Uterus (tissue), 4 donors: ENCODE measurements at places on chromosomes 12 and 14.
A peak's percentile ranks its signal among the peaks of the same experiment; 100 is the strongest.

DNA sequence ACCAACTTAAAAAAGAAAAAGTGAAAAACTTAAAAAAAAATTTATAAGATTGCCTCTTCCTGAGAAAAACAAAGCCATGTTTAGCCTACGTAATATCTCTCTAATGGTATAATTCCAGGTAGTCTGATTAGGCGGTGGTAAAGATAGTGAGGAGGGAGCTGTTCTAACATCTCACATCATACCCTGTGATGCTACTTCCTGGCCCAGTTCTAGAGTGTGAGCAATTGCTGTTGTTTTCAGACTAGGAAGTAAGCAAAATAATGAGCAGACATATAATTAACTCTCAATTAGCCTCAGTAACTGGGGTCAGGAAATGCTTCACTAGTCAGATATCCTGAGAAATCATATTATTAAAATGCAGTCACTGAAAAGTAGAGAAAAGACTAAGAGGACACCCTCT lies 113.9 kb downstream of the PHLDA1 start:
- H3K4me1 ChIP-seq: no peaks in the 10 kb centered on the region
- no peak for DNase-seq
- H3K27me3 ChIP-seq: no peaks in the 10 kb centered on the region
- H3K27ac ChIP-seq: no peak overlapping the region
- no peaks in the 10 kb centered on the region for H3K36me3 ChIP-seq

DNA sequence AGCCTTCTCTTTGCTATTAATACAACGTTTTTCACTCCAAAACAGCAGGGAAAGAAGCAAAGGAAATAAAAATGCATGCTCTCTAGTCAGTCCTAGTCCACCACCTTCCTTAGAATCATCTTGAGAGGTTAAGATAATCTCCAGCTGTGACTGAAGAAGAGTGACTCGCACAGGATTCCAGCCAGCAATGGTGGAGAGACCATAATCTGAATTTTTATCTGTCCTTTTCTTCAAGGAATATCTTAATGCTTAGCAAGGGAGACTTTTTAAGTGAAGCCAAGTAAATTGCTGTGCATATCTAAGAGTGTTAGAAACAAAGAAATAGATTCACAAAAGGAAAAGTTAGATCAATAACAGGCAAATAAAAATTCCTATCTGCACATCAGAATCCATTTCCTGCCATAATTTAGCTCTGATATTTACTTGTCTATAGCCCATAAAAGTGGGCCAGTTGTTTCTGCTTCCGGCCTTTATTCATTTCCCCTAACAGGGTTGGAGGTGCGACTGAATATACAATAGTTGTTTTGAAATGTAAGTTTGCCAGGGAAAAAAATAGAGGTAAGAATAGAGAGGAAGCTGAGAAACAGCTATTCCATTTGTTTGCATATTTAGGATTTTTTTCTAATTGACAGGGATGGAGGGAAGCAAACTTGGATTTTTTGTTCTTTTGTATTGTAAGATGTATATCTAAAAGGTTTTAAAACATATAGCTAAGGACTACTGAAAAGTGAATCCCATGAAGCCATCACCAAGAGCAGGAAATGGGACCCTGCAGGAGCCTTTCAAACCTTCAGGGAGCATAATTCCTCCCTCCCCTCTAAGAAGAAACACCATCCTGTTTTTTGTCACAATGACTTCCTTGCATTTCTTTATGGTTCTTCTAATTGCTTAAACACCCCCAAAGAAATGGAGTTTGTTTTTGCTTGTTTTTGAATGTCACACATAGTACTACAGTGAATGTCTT lies 154.0 kb downstream of the ITPR2 start:
- H3K4me3 ChIP-seq: no peak overlapping the region
- peak overlapping the region; percentile 17 for H3K27ac ChIP-seq
- peaks cover 5% of the 10 kb centered on the region for H3K4me1 ChIP-seq

- H3K4me3 ChIP-seq: no peak overlapping the region
- no peaks in the 10 kb centered on the region for H3K27me3 ChIP-seq
- no peaks in the 10 kb centered on the region for H3K4me1 ChIP-seq
- DNase-seq: no peak
- no peak overlapping the region for H3K27ac ChIP-seq
Measured at GRCh38 chr12:94771199-94771598, 120.8 kb upstream of the TMCC3 start.

DNA sequence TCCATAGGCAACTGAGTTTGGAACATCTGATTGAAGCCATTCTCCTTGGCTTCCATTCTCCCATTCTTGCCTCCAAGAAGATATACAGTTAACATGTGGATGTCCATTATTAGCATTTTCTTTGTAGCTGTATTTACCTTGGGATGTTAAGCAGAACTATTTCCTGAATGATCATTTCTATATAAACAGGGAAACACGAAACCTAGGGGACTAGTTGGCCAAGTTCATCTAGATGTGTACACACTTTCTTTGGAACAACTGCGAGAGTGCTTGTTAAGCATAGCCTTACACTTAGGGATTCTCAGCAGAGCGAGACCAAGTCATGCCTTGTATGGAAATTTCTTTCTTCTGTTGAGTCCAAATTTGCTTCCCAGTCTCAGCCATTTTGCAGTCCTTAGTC lies 42.1 kb downstream of the DRAM1 start:
- no peak for DNase-seq
- no peaks in the 10 kb centered on the region for H3K36me3 ChIP-seq
- no peak overlapping the region for H3K4me3 ChIP-seq
- no peak overlapping the region for H3K27ac ChIP-seq
- H3K4me1 ChIP-seq: no peaks in the 10 kb centered on the region
- no peaks in the 10 kb centered on the region for H3K27me3 ChIP-seq

GRCh38 chr12:120620624-120621023 lies 19.8 kb upstream of the CABP1 start:
- DNase-seq: no peak
- no peak overlapping the region for H3K27ac ChIP-seq
- no peaks in the 10 kb centered on the region for H3K27me3 ChIP-seq
- no peak overlapping the region for H3K4me3 ChIP-seq

GRCh38 chr14:81018251-81018650 lies 62.8 kb downstream of the TSHR start:
- H3K4me3 ChIP-seq: no peak overlapping the region
- no peaks in the 10 kb centered on the region for H3K36me3 ChIP-seq
- no peak overlapping the region for H3K27ac ChIP-seq
- DNase-seq: no peak
- no peaks in the 10 kb centered on the region for H3K27me3 ChIP-seq

GRCh38 chr14:57987596-57988300 lies 121.9 kb upstream of the SLC35F4 start:
- H3K27me3 ChIP-seq: no peaks in the 10 kb centered on the region
- H3K36me3 ChIP-seq: no peaks in the 10 kb centered on the region
- DNase-seq: no peak

DNA sequence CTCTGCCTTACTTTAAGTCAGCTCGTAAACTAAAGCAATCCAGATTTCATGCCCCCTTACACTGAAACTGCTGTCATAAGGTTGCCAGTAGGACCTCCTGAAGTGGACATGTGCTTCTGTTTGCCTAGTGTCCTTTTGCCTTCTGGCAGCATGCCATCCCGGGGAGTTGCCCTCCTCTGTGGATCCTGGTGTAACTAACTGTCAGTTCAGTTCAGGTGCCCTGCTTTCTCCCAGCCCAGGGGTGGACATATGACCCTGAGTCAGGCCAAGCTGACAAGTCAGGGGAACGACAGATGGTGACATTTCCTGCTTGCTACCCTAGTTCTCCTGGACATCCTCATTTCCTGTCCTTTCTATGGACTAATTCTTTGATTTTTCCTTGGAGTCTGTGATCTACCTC lies 25.6 kb downstream of the AKAP6 start:
- H3K27ac ChIP-seq: no peak overlapping the region
- DNase-seq: no peak

DNA sequence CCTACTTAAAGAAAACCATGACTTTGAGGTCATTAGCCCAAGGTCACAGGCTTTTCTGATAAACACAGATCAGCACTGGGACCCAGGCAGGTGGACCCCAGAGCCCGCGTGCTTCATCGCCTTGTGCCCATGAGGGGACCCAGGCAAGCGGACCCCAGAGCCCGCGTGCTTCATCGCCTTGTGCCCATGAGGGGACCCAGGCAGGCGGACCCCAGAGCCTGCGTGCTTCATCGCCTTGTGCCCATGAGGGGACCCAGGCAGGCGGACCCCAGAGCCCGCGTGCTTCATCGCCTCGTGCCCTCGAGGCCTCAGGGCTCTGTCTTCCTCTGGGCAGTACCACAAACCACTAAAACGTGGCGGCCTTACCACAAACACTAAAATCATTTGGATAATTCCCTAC lies 31.7 kb downstream of the STX2 start:
- DNase-seq: no peak
- H3K27ac ChIP-seq: no peak overlapping the region
- no peaks in the 10 kb centered on the region for H3K27me3 ChIP-seq

DNA sequence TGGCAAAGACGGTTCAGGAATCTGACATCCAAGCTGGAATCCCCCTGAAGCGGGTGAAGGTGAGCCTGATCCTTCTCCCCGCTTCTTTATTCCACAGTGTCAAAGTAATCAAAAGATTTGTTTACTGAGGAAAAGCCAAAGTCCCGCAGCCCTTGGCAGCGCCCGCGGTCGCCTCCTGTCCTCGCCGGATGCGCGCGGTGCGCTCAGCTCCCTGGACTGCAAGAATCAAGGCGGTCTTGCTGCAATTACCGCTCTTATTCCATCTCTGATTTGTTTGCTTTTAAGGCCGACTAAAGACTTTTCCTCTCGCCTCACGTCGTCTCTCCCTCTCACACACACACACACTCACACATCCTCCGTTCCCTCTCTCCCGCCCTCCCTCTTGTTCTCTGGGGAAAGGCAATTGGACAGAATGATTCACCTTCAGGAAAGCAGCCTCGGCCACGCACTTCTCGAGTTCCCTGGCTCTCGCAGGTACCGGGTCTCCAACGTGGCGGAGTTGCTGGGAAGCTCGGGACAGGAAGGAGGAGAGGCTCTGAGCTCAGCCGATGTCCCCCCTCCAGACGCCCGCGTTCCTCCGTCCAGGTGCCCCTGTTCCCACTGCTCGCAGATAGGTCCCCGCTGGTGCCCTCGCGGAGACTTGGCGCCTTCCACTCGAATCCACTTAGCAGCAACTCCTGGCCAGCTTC lies 68.6 kb upstream of the USP15 start:
- peak; percentile 13 for DNase-seq
- no peaks in the 10 kb centered on the region for H3K36me3 ChIP-seq
- H3K27me3 ChIP-seq: no peaks in the 10 kb centered on the region
- no peak overlapping the region for H3K27ac ChIP-seq
- H3K4me1 ChIP-seq: no peaks in the 10 kb centered on the region

- no peaks in the 10 kb centered on the region for H3K4me1 ChIP-seq
- no peaks in the 10 kb centered on the region for H3K36me3 ChIP-seq
- no peak overlapping the region for H3K4me3 ChIP-seq
- no peak overlapping the region for H3K27ac ChIP-seq
Measured at GRCh38 chr14:62420847-62421246, 624.4 kb downstream of the KCNH5 start.

GRCh38 chr14:61997161-61997560 lies 234.9 kb downstream of the SNAPC1 start:
- no peaks in the 10 kb centered on the region for H3K36me3 ChIP-seq
- no peaks in the 10 kb centered on the region for H3K4me1 ChIP-seq
- no peak overlapping the region for H3K27ac ChIP-seq

DNA sequence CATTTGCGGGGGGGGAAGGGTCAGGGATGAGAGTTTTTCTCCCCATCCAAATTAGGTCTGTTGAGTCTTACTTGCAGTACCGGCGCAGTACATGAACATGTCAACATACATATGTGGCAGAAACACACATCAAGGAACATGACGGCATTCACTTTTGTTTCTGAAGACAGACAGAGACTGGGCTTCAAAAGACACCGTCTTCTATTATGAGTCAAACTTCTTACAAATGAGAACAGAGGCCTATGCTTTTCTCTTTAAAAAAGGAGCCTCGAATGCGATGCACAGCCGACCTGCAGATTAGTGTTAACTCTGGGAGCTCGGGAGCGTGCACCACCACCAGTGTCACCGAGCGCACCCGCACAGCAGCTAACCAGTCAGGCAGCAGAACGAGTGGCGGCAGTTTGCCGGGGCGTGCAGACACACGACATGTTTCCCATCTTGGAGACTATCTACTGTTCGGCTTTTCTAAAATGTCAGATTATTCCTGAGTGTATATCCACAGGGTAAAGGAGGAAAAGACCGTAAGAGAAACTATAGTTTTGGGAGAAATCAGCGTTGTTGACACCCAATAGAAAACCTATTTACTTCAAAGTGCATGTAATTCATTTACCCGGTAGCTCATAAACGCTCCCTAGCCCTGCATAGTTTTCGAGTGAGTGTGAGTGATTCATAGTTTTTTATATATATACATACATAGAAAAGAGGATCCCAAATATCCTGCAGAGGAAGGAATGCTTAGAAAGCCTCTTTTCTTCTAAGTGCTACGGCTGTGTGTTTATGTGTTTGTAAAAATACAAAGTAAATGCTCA lies 33.0 kb downstream of the UBR7 start:
- H3K36me3 ChIP-seq: no peaks in the 10 kb centered on the region
- no peak overlapping the region for H3K27ac ChIP-seq
- H3K4me1 ChIP-seq: no peaks in the 10 kb centered on the region
- H3K4me3 ChIP-seq: no peak overlapping the region
